PC-9 (cell line): ENCODE measurements at places on chromosomes 6 and 20.

- no peak within 1 kb of the TSS for H3K27ac ChIP-seq
- H3K27me3 ChIP-seq = no peaks in the 10 kb centered on the region
- peak within 1 kb of the TSS; percentile 38; the same call in 1 of the 2 replicates for H3K4me3 ChIP-seq
- no peak for DNase-seq
- no peaks in the 10 kb centered on the region for H3K36me3 ChIP-seq
Observed at GRCh38 chr6:146598772-146599405, at the start of gene ADGB. ADGB (plus strand) TSS chr6:146598972; CDS start chr6:146599041, 69 bp downstream.

- no peaks in the 10 kb centered on the region for H3K36me3 ChIP-seq
- H3K4me1 ChIP-seq = no peaks in the 10 kb centered on the region
- H3K4me3 ChIP-seq = no peak overlapping the region
- H3K27ac ChIP-seq = no peak overlapping the region
- H3K27me3 ChIP-seq = no peaks in the 10 kb centered on the region
Observed at GRCh38 chr6:16876201-16876600, 114.9 kb upstream of the ATXN1 start.

DNA sequence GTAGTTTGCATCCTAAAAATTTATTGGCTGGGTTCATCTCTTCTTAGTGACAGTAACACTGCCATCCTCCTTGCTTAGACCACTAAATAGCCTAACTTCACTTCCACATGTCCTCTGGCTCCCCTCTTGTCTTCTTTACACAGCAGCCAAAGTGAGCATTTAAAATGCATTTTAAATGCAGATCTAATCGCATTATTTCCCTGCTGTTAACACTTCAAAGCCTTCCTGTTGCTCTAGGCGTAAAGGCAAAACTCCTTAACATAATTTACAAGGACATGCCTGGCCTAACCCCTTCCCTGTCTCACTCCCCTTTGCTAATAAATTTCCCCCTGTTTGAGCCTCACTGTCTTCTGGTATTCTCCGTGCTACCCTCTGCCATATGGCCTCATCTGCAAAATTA, 26.5 kb downstream of the NKAIN2 start:
- no peaks in the 10 kb centered on the region for H3K36me3 ChIP-seq
- DNase-seq = no peak
- no peaks in the 10 kb centered on the region for H3K4me1 ChIP-seq
- no peak overlapping the region for H3K4me3 ChIP-seq
- H3K27me3 ChIP-seq = no peaks in the 10 kb centered on the region
- no peak overlapping the region for H3K27ac ChIP-seq

DNA sequence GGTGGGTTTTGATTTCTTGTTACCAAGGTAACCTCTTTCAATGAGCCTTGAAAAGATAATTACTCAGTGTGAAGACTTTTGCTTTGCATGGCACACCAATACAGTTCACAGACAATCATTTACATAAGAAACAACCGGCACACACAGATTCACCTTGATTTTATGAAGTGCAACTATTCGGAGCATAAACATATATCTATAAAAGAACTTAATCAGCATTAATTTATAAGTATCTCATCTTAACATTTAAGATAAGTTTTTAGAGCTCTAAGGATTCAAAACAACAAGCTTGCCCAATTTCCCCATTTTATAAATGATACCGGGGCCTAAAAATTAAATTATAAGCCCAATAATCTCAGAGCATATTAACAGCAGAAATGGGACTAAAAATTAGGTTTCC, 85.9 kb upstream of the PCSK2 start:
- no peak for DNase-seq
- H3K36me3 ChIP-seq = no peaks in the 10 kb centered on the region
- no peaks in the 10 kb centered on the region for H3K27me3 ChIP-seq
- no peak overlapping the region for H3K4me3 ChIP-seq
- no peaks in the 10 kb centered on the region for H3K4me1 ChIP-seq
- no peak overlapping the region for H3K27ac ChIP-seq

DNA sequence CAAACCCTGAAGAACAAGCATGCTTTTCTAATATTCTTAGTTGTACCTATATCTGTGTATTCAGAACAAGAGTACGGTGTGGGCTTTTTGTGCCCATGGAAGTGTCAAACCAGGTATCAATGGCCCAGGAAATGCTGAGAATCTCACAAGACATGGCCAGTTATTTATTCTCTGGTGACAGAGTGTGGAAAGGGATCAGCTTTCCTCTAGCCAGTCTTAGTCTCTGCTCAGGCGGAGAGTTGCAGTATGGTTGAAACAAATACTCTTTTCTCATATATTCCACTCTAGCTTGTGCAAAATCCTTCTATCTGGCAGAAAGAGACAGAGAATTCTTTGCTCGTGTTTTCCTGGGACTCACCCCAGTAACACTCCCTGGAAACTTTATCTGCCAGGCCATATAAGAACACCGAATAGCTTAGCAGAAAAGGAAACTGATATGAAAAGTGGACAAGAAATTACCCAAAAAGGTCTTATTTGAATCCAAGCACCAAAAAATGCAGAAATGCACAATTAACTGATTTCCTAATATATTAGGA, 173.3 kb upstream of the RSPO3 start:
- H3K27me3 ChIP-seq = no peaks in the 10 kb centered on the region
- no peaks in the 10 kb centered on the region for H3K36me3 ChIP-seq
- no peaks in the 10 kb centered on the region for H3K4me1 ChIP-seq
- H3K27ac ChIP-seq = no peak overlapping the region
- no peak for DNase-seq

DNA sequence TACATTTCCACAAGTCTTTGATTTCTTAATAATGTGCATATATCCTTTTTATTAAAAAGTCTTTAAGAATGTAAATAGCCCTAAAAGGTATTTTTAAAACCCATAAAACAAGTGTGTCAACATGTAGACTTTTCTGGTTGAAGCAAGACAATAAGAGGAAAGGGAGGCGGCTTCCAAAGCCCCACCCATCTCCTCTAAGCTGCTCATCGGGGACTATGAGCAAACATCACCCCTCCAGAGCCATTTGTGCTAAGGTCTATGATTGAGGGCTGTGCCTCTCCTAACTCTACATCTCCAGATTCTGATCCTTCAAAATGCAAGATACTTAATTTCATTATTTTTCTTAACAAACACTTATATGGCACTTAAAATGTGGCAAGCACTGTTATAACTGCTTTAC, 2.5 kb upstream of the NAA20 start:
- DNase-seq = no peak
- H3K27me3 ChIP-seq = no peaks in the 10 kb centered on the region
- H3K27ac ChIP-seq = no peak overlapping the region
- peaks cover 2% of the 10 kb centered on the region; the same call in 1 of the 2 replicates for H3K36me3 ChIP-seq
- peaks cover 24% of the 10 kb centered on the region for H3K4me1 ChIP-seq
- no peak overlapping the region for H3K4me3 ChIP-seq
